ENCODE measurements at places on chromosomes 1 and 21.

GRCh38 chr1:153490272-153491051 lies 30.0 kb upstream of the S100A7 start:
- no peak for DNase-seq

GRCh38 chr1:183165456-183165855 lies 20.6 kb upstream of the LAMC2 start:
- no peak for DNase-seq

DNA sequence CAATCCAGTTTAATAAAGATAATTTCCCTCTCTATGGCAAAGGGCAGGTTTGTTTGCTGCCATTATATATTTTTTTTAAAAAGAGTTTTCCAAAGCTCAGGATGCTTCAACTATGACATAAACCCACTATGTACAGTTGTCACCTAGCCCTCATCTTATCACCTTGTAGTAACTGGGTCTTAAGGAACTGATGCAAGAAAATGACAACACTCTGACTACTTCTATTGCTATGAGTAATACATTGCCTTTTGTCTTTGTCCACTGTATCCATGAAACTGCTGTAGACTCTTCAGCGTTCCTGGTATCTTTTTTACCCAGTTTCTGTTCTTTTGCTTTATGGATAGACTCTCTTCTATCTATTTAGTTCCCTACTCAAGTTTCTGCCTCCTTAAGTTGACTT lies 586.5 kb downstream of the NEGR1 start:
- no peak for DNase-seq

DNA sequence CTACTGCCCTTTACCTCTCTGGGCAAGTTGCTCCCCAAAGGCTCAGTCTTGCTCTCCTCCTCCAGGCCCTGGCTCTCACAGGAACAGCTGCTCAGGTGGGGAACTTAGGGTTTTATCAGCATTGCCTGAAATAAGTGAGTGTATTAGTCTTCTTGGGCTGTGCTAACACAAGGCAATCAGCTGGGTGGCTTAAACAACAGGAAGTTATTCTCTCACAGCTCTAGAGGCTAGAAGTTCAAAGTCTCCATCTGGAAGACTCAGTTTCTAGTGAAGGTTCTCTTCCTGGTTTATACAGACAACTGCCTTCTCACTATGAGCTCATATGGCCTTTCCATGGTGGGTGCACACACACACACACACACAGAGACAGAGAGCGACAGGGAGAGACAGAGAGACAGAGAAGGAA lies 2.8 kb upstream of the CD1C start:
- no peak for DNase-seq

GRCh38 chr1:209040351-209040750 lies 543.2 kb upstream of the CAMK1G start:
- DNase-seq = no peak

- no peak for DNase-seq
These were observed 10.5 kb downstream of the MTX1 start for GRCh38 chr1:155218854-155219591.

GRCh38 chr1:109840011-109840629 lies 70.5 kb upstream of the CSF1 start:
- DNase-seq = no peak

- no peak for DNase-seq
These were observed 52.2 kb upstream of the L1TD1 start for GRCh38 chr1:62142496-62142895.

GRCh38 chr1:209057083-209057482 lies 526.4 kb upstream of the CAMK1G start:
- no peak for DNase-seq

- no peak for DNase-seq
These were observed 12.9 kb downstream of the LRRN2 start for GRCh38 chr1:204672482-204673121.

GRCh38 chr21:22374218-22374969 lies 1376.2 kb downstream of the NCAM2 start:
- DNase-seq = no peak

- no peak for DNase-seq
These were observed 9.4 kb upstream of the VAMP4 start for GRCh38 chr1:171751221-171751620.

DNA sequence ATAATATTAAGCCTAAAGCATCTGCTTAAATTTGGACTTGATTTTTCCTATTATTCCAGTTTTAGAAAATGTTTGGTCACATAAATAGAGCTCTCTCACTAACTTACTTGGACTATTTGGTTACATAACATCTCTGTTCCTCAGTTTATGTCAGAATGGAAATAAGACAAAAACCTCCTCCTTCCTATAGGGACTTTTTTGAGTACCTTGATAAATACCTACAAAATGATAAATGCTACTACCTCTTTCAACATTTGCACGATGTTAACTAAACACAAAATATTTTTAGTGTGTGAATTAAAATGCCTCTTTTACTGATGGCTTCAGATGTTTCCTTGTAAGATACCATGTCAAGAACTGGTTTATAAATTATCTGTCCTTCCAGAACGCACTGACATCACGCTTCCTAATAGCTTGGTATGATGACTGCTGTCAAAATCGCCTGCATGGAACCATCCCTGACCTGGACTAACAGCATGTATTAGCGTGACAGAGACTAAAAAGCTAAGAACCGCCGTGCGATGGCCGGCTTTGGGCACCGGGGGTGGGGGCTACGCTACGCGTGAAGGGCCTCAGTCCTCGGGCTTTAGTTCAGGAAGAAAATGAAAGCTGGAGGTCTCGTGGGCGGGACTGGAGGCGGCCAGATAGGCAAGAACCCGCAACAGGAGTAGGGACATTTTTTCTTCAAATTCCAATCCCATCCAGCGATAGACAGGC lies 133.2 kb upstream of the BARHL2 start:
- DNase-seq = no peak

- no peak for DNase-seq
These were observed 72.4 kb downstream of the NTNG1 start for GRCh38 chr1:107213225-107213624.

GRCh38 chr1:238226810-238227209 lies 336.1 kb upstream of the ZP4 start:
- no peak for DNase-seq

DNA sequence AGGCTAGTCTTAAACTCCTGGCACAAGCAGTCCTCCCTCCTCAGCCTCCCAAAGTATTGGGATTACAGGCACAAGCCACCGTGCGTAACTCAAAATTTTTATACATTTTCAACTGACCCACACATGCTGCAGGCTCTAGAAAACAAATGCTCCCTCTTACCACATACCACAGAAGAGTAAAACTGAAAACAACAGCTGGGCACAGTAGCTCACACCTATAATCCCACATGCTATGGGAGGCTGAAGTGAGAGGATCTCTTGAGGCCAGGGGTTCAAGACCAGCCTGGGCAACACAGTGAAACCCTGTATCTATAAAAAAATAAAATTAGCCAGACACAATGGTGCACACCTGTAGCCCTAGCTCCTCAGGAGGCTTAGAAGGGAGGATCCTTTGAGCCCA lies 56.7 kb downstream of the AKT3 start:
- no peak for DNase-seq

GRCh38 chr1:68111519-68112436 lies 61.4 kb upstream of the DIRAS3 start:
- no peak for DNase-seq

DNA sequence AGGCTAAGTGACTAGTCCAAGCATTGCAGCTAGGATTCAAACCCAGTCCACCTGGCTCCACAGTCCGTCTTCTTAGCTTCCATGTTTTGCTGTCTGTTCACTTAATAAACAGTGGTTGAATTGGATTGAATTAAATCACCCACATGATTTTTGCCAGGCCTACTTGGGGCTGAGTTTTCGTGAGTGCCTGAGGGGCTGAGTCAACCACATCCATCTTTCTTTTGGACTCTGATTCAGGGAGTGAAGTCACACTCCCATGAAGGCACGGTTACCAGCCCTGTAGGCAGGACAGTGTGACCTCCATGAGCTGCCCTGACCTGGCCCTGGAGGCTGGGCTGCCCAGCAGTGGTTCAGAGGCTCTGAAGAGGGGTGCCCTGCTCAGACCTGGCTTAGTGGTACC lies 123.7 kb downstream of the ACTL8 start:
- no peak for DNase-seq
